ENCODE measurements at places on chromosomes 12 and 14.

DNA sequence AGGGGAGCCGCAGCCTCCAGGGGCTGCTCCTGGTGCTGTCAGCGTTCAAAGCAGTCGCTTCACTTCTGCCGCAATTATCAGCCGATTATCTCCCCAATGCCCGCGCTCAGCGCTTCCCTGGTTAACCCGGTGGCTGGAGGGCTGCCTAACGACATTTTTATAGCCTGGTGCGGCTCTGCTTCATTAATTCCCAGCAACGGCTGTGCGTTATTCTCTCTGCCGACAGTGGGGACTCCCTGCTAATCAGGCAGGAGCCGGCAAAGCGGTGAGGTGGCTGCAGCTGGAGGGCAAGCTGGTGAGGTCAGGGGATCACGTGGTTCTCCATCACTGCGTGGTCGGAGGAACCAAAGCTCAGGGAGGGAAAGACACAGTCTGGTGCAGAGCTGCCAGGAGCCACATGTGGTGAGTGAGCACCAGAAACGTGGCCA lies 62.9 kb downstream of the GLRX5 start:
- DNase-seq: peak; percentile 46

- no peak for DNase-seq
Measured at GRCh38 chr14:67727361-67727760, 25.7 kb downstream of the RDH12 start.

GRCh38 chr14:32049361-32050088 lies 27.6 kb upstream of the ARHGAP5 start:
- DNase-seq: peak; percentile 18

DNA sequence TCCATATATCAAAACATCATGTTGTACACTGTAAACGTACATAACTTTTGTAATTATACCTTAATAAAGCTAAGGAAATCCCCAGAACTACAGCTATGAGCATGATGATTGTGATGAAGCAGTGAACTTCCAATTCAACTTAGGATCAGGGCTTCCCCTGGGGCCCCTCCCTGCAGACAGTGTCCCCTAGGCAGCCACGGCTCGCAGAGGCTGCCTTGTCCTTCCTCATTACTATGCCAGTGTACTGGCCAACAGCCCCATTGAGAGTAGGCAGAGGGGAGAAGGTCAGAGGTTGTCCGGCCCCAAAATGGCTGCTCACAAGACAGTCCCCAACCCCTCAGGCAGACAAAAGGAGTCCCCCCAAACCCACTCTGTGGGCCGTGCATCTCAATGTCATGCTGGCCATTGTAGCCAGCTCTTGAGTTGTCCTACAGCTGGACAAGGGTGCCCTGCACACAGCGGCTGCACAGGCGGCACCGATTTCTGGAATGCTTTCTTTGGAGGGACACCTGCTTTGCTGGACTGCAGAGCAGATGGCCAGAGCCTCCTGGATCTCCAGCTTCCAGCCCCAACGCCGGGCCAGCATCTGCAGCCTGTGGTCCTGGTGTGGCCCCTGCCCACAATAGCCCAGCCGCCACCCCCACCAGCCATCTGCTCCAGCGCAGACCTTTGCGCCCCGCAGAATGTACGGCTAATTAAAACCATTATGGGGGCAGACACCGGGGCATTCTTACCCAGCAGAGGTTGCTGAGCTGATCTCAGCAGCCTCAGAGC lies 46.1 kb downstream of the NIN start:
- no peak for DNase-seq

- no peak for DNase-seq
Measured at GRCh38 chr12:123030686-123031085, 50.2 kb downstream of the ARL6IP4 start.

- DNase-seq: peak; percentile 17
Measured at GRCh38 chr12:108980831-108981618, 39.8 kb downstream of the SVOP start.

DNA sequence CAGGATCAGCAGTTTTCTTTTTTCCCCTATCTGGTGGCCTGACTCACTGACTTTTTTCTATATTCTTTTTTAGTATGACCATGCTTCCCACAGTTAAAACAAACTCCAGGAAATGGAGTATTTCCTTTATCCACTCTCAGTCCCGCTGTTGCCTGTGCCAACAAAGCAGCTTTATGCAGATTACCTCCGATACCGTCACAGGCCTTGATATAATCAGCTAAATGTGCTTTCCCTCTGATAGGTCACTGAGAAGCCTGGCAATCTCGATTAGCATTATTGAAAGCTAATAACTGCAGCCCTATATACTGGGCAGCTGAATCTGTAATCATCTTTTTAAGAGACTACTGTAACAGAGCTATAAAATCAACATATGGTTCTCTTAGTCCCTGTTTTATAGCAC lies 243.6 kb downstream of the KIF21A start:
- DNase-seq: no peak

- no peak for DNase-seq
Measured at GRCh38 chr12:82682851-82683261, 3.9 kb upstream of the TMTC2 start.

DNA sequence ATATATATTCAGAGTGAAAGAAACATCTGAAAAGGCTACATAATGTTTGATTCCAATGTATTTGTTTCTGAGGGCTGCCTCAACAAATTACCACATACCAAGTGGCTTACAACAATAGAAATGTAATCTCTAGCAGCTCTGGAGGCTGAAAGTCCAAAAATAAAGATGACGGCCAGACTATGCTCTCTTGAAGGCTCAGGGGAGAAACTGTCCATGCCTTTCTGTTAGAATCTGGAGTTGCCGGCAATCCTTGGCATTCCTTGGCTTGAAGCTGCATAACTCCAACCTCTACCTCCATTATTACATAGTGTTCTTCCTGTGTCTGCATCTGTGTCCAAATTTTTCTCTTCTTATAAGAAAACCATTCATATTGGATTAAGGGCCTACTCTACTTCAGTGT lies 68.1 kb upstream of the PLEKHG7 start:
- no peak for DNase-seq

- no peak for DNase-seq
Measured at GRCh38 chr12:85095501-85095900, 59.4 kb downstream of the LRRIQ1 start.

- no peak for DNase-seq
Measured at GRCh38 chr12:121579190-121579791, 1.5 kb downstream of the KDM2B start.

DNA sequence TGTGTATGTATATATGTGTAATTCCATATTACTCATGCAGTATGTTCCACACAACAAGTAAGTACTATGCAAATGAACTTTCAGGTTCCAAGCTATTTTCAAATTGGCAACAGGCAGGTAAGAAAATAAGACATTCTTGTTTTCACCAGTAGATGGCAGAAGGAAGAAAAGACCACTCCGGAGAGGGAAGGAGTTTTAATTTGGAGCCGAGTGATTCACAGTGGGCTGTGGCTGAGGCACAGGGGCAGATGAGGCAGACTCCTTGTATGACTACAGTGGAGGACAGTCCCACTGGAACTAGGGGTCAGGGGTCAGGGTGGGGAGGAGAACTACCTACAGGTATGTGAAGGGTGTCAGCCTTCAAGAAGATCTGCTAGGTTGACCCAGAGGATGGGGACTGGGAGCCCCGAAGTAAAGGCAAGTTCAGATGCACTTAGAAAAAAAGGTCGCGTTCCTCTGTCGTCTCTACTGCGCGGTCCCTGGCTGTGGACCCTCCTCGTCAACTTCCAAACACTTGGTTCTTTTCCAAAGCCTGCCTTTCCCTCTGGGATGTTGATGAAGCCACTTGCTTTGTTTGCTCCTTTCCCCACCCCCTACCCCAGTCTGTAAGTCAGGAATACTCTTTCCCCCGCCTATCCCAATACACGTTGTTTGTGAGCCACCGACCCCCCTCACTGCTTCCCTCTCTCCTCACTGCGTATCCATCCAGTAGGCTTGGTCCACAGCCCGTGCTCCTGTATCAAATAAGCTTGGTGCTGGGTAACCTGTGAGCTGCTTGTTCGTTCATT lies 24.1 kb downstream of the DDX47 start:
- peak; percentile 86 for DNase-seq

DNA sequence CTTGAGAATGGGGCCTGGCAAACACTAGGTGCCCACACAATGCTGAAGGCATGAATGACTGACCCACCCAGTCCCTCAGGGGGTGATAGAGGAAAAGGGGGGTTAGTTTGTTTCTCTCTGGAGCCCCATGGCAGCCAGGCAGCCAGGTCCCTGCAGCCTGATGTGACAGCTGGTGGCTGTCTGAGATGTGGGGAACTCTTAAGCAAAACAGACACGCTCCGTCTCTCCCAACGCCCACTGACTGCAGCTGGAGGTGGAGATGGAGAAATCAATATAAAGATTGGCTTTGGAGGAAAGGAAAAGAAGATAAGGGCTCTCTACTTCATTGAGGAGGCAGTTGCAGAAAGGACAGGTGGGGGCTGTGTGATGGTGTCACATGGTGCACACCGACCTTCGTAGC lies 240.8 kb upstream of the LHX5 start:
- no peak for DNase-seq

GRCh38 chr12:19544353-19544752 lies 105.1 kb downstream of the AEBP2 start:
- DNase-seq: no peak

DNA sequence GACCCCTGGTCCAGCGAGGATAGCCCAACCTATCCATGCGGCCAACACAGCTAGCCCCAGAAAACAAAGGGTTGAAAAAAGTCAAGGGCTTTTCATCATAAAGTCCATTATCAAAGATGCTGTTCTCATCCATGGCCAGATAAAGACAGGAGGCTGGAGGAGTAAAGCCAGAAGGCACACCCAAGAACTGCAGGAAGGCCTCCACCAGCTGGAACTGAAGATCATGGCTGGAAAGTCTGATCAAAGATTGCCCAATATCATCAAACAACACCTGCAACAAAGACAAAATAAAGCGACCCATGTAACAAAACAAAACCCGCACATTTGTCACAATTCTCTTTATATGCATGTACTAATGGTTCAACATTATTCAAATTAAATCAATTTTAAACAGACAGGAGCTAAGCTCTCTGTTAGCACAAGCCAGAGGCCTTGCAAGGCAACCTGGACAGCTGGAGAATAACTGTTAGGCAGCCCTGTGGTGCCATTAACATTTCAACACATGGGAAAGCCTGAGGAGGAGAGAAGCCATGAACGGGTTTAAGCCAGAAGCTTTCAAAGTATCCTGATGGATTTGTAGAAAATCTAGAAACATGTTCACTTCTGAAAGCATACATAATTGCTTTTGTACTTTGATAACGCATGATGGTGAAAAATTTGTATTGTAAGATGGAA lies 34.1 kb downstream of the PSMC1 start:
- DNase-seq: no peak

GRCh38 chr14:68925373-68925772 lies 53.7 kb downstream of the ACTN1 start:
- DNase-seq: no peak

DNA sequence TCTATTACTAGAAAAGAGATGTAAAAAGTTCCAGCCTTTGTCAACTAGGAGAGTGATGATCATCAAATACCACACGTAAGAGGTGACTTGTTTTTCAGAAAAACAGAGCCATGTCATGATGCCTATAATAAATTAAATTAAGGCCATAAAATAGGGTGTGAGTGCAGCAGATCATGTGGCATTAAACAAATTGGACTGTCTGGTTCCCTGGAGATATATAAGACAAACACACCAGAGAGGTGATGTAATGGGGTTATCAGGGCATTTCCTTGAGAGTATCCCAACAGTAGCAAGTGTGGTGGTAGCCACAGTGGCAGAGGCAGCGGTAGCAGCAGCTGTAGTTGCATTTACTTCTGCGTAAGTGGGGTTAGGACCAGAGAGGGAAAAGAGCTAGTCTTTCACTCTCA lies 14.6 kb upstream of the GALNT6 start:
- no peak for DNase-seq

- no peak for DNase-seq
Measured at GRCh38 chr12:94769047-94769420, 118.7 kb upstream of the TMCC3 start.

- DNase-seq: peak; percentile 45
Measured at GRCh38 chr12:123388177-123388950, 4.4 kb downstream of the KMT5A start.

GRCh38 chr14:80658733-80659132 lies 282.8 kb downstream of the CEP128 start:
- no peak for DNase-seq

DNA sequence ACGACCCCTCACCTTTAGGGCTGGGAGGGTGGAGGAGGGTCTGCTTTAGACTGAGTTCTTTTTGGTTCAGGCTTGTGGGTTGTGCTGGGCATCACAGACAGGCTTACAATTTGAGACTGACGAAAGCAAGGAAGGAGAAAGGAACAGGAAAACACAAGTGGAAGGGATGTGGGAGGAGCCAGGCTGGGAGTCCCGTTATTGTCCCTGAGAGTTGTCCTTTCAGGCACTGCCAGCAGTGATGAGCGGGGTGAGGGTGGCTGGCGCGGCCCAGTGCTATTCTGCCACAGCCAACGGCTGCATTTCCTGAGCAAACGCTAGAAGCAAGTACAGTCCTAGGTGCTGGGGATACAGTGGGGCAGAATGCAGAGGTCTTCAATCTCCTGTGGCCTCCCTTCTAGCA lies 29.2 kb upstream of the TSPAN9 start:
- DNase-seq: no peak

- no peak for DNase-seq
Measured at GRCh38 chr14:69183735-69184134, 7.6 kb upstream of the EXD2 start.

DNA sequence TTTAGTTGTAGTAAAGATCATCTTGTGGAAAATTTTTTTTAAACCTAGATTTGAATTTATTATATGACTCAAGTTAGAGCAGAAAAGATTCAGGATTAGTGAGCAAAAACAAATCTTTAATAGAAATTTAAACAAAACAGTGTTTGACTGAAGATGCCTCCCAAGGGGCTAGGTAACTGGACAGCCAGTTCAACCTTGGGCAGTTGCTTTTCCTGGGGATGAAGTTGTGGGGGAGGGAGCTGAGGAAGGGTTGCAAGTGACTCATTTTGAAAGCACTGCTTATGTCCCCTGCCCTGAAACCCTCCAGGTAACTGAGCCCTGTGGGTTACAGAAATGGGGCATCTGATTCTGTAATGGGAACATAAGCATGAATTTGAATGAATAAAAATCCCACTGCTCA lies 13.1 kb downstream of the CFAP54 start:
- DNase-seq: no peak

DNA sequence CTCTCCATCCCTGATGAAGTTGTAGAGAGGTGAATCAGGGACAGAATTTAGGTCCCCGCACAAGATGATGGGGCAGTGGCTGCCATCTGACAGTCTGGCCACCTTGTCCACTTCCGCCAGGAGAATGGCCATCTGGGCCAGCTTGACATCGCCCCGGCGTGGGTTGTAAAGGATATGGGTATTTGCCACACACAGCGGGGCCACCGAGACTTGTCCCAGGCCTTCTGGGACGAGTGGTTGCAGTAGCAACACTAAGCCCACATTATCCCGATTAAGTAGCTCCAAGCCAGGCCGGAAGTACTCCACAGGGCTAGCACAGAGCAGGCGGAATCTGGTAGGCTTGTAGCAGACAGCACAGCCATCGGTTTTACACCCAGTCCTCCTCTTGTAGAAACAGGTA lies 6.2 kb downstream of the ANGEL1 start:
- DNase-seq: no peak

GRCh38 chr14:94819531-94819930 lies 49.6 kb upstream of the GSC start:
- DNase-seq: no peak
